ENCODE measurements at places on chromosomes 13 and 19.

DNA sequence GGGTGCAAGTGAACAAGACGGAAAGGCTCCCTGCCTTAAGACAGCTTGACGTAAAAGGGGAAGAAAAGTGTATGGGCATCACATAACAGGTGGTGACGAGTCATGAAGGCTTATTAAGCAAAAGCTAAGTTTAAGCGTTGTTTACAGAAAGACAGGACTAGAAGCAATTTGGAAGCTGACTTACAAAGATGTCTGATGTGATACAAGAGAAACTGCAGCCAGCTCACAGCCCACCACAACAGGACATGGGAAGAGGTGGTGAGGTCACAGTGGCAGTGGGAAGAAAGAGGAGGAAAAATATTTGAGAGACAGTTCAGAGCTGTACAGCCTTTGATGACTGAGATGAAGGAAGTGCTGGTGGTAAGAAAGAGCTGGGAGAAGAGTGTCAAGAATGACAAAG is 181.6 kb downstream of the KLF12 start:
- no peak for DNase-seq

DNA sequence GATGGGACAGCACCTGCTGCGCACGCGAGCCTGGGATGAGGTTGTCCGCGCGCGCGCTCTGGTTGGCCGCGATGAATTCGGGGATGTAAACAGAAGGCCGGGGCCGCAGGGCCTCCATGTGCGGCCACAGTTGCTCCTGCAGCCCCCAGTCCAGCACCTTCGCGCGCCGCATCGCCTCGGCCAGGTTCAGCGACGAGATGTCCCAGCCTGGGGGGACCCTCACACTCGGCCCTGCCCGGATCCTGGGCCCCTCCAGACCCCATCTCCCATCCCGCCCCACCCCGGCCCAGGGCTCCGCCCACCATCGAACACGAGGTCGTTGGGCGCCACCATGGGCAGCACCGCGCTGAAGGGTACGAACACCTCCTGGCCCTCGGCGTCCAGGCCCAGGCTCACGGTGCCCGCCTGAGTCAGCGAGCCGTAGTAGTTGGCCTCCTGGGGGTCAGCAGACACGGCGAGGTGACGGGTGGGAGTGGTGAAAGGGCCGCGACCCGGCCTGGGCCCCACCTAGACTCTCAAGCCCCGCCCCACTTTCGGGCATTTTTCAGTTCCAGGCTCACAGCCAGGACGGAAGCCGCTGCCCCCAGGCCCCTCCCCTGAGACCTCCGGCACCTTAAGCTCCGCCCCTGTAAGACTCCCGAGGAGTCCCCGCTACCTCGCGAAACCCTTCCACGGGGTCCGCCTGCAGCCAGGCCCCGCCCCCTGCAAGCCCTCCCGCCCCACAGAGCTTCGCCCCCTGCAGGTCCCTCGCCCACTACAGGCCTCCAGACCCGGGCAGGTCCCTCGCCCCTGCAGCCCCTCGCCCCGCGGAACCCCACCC is 1.1 kb downstream of the ISYNA1 start:
- no peak for DNase-seq

DNA sequence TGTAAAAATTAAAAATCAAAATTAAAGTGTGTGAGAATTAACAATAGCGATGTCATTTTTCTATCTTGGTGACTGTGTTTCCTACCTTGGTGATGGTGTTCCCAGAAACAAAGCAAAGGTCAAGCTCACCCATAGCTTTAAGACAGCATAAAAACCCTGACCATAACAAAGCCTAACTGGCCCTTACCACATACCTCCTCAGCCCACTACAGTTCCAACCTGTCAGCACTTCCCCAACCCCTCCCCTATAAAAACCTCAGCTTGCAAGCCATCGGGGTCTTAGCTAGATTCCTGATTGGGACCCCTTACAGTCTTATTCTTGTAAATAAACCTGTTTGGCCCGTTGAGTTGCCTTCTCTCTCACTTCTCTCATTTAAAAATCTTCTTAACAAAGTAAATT is 484.4 kb upstream of the PCDH20 start:
- no peak for DNase-seq

GRCh38 chr19:42199440-42200115 is 17.9 kb downstream of the DEDD2 start:
- no peak for DNase-seq

GRCh38 chr13:28031220-28031895 is 42.9 kb upstream of the URAD start:
- DNase-seq: no peak

DNA sequence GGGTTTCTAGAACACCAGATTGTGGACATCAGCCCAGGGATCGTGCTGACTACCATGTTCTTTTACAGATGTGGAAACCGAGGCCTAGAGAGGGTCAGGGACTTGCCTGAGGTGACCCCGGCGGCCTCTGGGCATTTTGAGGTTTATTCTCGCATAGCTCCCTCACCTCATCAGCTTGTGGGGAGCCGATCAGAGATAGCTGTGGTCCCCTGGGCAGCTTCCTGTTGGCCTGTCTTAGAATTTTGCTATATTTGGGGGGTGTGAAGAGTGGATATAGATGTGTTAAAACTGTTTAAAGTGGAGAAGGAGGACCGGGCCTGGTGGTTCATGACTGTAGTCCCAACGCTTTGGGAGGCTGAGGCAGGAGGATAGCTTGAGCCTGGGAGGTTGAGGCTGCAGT is 6.9 kb downstream of the ARHGEF1 start:
- no peak for DNase-seq

DNA sequence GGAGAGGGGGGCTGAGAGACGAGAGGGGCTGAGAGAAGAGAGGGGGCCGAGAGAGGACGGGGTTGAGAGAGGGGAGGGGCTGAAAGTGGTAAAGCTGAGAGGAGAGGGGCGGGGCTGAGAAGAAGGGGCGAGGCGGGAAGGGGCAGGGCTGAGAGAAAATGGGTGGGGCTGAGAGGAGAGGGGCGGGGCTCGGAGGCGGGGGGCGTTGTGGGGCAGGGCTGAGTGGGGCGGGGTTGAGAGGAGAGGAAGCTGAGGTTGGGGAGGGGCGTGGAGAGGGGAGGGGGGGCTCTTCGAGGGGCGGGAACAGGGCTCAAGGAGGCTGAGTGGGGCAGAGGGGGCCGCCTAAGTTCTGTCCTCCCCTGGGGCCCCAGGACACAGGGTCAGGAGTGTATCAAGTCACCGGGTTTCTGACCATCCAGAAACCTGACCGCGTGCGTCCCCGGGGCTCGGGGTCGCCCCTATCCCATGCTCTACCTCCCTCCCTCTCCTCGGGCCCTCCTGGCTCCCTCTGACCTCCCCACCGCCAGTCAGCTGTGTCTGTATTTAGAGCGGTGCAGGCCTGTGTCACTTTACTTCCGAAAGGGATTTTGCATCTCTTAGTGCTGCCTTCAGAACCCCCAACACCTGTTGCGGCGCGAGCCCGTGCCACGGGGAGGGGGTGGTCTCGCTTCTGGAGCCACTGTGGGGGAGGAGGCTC is 38.6 kb upstream of the SEMA6B start:
- no peak for DNase-seq

DNA sequence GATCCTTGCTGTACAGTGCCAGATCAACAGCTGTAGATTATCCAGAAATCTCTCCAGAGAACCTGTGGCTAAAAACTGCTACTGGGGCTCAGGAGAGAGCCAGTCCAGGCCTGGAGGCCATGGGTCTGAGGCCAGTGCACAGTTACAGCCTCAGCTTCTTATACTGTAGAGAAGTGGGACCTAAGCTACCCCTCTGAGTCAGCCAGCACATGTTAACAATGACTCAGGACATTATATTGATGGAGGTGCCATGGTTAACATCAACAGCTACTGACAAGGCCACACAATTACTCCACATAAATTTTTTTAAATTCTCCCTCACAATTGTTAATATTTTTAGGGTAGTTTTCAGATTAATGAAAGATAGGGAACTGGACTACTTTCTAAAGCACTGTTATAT is 138.5 kb downstream of the RBM26 start:
- DNase-seq: no peak

- peak; percentile 92 for DNase-seq
These were observed 3.9 kb downstream of the SLC1A5 start for GRCh38 chr19:46784262-46785053.

DNA sequence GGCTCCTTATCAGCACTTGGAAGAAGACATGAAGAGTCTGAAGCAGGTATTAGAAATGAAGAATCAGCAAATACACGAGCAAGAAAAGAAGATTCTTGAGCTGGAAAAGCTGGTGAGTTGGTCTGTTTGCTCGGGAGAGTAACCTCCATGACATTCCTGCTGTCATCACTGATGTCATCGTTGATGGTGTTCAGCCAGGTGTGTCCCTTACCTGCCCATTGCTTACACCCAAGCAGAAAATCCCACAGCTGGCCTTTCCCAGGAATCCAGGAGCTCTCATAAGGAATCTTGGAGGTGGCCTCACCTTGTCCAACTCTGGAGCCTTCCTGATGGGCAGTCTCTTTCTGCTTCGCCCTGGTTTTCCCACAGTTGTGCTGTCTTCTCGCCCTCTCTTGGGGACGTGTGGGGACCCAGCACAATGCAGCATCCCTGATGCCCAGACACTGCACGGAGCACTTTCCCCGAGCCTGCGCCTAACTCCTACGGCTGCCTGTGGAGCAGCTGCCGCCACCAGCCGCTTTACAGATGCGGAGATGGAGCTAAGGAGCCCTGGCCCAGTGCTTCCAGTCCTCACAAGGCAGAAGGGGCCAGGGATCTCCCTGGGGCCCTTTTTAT is 97.0 kb downstream of the SLC7A1 start:
- DNase-seq: no peak

DNA sequence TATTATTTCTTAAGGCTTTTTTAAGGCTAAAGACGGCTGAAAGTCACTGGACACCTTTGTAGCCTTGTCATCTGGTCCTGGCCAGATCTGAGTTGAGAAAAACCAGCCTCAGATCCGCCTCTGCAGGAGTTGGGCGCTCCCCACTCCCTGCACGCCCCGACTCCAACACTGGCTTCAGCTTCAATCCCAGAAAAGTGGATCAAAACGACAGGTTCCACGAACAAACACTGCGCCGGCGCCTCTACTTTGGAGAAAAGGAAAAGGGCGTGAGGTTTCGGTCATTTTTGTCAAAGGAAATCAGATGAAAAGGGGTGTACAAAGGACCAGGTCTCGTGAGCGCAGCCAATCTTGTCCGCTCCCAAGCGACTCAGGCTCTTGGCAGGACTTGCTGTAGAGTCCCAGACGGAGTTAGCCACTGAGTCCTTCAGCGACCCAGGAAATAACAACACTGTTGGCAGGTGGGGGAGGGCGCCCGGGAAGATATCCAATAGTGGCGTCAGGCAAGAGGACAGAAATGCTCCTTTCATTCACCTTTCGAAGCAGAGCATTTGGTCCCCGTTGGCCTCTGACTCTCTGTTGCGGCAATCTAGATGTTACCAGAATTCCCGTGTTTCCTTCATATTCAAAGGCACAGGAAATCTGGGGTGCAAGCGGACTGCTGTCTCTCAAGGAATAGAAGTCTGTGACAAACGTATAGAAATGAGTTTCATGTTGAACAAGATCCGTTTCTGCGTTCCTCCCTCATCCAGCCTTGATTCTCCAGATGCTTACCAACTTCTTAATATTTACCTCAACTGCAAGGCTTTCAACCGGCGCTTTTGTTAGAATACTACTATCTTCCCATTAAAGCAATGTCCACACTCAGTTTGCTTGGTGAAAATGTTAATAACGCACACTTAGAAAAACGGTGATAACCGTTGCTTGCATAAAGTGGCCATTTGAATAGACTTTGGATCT is 1.8 kb upstream of the CCNA1 start:
- no peak for DNase-seq

GRCh38 chr19:45180936-45181335 is 2.4 kb downstream of the BLOC1S3 start:
- no peak for DNase-seq

DNA sequence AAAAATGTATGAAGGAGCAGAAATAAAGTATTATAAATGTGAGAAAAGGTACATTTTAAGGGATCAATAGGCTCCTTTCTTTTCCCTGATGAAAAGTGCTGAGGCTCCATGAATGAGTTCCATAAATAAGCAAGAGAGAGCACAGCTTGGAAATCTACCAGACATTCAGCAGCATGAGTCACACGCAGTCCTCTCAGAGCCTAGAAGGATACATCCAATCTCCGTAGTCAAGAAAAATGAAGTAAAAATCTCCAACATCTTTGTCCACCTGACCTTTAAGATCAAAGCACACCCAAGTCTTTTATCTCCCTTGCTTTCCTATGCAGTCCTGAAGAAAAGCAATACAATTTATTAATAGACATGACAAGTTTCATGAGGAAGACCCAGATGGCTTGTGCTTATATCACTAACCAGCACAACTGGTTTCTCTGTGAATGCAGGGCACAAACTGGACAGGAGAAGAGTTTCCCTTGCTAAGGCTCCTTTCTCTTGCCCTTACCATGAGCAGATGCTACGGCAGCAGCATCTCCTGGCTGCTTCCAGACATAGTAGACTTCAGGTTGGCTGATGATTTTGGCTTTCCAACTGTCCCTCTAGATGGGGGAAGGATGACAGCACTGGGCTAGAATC is 730.8 kb downstream of the EFNB2 start:
- DNase-seq: no peak

DNA sequence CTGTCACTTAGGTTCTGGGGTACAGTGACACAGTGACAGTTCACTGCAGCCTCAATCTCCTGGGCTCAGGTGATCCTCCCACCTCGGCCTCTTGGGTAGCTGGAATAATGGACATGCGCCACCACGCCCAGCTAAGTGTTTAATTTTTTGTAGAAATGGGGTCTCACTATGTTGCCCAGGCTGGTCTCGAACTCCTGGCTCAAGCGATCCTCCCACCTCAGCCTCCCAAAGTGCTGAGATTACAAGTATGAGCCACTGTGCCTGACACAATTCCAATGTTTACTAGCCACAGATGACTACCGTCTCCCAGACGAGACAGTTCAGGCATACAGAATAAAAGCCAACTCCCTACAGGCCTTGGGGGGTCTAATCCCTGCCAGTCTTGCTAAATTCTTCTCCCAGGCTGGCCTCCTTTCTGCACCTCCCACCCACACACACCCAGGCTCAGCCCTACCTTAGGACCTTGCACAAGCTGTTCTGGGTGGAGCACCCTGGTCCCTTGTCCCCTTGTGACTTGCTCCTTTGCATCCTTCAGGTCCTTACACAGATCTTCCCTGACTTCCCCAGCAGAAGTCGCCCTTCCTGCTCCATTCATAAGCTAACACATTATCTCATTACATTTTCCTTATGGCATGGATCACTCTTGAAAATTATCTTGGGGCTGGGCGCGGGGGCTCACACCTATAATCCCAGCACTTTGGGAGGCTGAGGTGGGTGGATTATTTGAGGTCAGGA is 106.4 kb downstream of the INSR start:
- no peak for DNase-seq

DNA sequence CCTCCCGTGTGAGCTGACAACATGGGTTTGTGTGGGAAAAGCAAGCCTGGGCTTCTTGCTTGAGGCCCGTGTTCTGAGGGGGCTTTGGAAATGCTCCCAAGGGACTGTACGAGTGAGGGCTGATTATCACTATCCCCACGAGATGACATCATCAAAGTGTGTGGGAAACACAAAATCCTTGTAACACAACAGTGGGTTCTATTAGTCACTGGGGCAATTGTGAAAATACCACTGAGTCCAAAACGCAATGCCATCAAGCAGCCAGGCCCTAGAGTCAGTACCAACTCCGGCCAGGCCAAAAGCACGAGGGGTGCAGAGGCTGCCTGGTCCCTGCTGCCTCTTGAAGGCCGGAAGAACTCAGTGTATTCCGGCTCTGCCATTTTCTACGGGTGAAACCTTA is 29.6 kb downstream of the CAPS start:
- DNase-seq: no peak

GRCh38 chr19:12090807-12091206 is 26.3 kb downstream of the ZNF844 start:
- no peak for DNase-seq
